Stimulated activated CD8-positive, alpha-beta memory T cell treated with anti-CD3 and anti-CD28 coated beads, Interleukin-4, amount 100 ng/mL, for 1 hour (primary cell): ENCODE measurements at places on chromosomes 11 and 22.

- no peak for DNase-seq
These were observed 3.4 kb upstream of the WBP2NL start for GRCh38 chr22:41995211-41995610.

- no peak for DNase-seq
These were observed 23.6 kb downstream of the SLC35F2 start for GRCh38 chr11:107834995-107835394.

GRCh38 chr22:36371920-36372319 lies 15.8 kb downstream of the MYH9 start:
- no peak for DNase-seq

DNA sequence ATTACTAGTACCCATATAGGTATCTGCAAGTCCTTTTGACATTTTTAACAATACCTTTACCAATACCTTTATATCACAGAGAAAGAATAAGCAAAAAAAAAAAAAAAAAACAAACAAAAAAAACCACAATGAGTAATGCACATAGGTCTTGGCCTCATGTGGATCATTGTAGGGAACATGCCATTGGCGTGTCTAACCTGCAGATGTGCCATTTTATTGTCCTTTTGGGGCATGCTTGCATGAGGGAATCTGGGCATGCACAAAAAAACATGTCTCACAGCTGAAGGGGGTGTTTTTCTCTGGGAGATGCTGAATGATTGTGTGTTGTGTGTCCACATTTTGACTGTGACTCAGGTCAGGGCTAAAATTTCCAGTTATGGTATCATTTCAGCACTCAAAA lies 361.6 kb downstream of the GUCY1A2 start:
- no peak for DNase-seq

GRCh38 chr11:65498977-65499712 lies at the start of gene MALAT1:
TSS of gene MALAT1 (plus strand) at chr11:65499045.
- peak; percentile 91 for DNase-seq

GRCh38 chr11:117859488-117860112 lies 16.9 kb downstream of the FXYD6 start:
- DNase-seq, result no peak

GRCh38 chr11:45832811-45833441 lies 14.3 kb upstream of the CRY2 start:
- DNase-seq, result no peak

DNA sequence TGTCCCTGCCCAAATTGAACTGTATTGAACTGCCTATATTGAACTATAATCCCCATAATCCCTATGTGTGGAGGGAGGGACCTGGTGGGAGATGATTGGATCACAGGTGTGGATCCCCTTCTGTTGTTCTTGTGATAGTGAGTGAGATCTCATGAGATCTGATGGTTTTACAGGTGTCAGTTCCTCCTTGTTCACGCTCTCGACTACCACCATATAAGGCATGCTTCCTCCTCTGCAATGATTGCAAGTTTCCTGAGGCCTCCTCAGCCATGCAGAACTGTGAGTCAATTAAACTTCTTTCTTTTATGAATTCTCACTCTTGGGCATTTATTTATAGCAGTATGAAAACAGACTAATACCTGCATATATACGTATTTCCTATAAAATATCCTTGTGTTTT lies 206.5 kb upstream of the PDGFD start:
- DNase-seq, result no peak

DNA sequence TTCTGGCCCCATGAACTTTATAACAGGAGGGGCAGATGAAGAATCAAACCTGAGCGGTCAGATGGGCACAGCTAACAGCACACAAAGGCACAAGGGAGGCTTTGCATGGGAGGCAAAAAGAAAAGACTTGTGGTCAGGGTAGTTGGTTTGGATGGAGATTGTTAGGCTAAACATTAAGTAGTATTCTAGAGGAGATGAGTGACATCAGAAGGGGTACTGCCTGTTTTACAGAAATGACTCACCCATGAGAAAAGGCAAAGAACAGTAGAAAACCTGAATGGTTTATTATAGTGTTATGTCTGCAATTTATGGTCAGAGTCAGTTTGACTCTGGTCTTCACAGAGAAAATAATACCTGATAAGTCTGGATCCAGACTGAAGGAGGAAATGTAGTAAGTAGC lies 129.8 kb upstream of the KIRREL3 start:
- no peak for DNase-seq

GRCh38 chr22:24473284-24473683 lies 21.8 kb upstream of the UPB1 start:
- no peak for DNase-seq

DNA sequence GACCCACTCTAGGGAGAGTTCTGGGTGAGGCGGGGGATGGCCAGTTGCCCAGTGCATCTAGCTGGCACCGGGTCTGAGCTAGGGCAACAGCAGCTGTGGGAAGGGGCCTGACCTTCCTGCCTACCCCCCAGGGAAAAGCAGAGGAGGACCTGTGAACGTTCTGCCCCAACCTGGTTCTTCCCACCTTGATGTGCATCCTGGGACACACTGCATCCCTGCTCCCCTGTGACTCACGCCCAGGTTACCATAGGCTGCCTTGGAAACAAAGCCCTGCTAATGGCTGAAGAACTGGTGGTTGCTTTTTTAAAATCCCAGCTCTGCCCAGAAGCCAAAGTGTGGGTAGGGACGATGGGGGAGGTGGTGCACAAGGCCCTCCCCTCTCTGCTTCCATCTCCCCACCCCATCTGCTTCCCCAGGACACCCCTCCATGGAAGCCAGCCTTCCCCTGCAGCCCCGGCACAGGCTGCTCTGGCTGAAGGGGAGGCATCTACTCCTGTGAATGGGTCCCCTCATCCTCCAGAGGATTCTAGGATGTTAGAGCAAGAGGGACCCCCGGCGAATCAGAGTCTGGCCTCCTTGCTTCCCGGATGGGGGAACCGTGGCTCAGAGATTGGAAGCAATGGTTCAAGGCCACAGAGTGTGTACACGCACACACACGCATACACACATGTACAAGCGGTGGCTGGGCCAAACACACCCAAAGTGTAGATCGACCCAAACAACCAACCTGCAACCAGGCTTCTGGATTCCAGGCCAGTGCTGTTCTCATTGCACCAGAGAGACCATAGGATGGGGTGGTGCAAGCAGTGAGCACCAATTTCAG lies 7.6 kb upstream of the C11orf96 start:
- no peak for DNase-seq

GRCh38 chr11:2128130-2128510 lies 11.1 kb downstream of the IGF2 start:
- no peak for DNase-seq

GRCh38 chr11:126496576-126497337 lies 141.3 kb downstream of the ST3GAL4 start:
- no peak for DNase-seq

GRCh38 chr11:26335903-26336302 lies 4.0 kb downstream of the ANO3 start:
- DNase-seq, result no peak

- DNase-seq, result no peak
These were observed 52.2 kb downstream of the NUP98 start for GRCh38 chr11:3745161-3745560.

- no peak for DNase-seq
These were observed 199.3 kb downstream of the CADM1 start for GRCh38 chr11:115304774-115305472.

DNA sequence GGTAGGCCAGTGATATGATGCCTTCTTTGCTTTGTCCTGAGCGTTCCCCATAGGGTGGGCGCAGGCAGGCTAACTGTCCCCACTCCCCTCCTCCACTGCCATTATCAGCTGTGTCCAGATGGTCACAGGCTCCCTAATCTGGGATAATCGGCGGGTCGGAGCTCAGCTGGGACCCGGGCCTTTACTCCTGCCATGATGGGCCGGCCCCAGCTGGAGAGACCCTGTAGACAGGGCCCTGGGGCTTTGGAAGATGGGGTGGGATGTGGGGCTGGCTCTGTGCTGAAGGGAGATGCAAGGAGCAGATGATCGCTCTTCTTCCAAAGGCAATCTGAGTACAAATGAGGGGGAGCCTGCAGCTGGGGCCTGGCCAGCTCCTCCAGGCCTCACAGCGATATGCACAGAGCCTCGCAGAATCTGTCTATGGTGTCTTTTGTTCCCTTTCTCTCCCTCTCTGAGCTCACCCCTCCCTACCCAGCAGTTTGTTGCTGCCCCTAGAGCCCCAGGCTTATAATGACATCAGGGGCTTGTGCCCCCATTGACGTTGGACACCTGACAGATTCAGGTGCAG lies 11.9 kb downstream of the KLHL35 start:
- DNase-seq, result no peak

- no peak for DNase-seq
These were observed 12.9 kb downstream of the RIBC2 start for GRCh38 chr22:45426387-45426786.

DNA sequence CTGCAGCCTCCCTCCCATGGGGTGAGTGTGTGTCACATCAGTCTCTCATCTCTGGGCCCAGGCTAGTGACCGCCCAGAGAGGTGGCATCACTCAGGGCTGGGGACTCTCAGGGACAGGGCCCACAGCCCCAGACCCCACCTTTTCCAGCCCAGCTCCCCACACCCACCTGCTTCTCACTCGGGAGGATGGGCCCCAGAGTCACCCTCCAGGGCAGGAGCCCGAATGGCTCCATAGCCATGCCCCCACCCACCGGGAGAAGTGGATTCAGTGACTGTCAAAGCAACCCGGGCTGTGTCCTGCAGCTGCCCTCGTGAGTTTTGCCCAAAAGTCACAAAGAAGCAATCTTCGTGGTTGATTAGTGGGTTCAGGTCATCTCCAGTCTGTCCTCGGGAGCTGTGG lies 26.0 kb downstream of the PARVG start:
- no peak for DNase-seq

GRCh38 chr11:111549869-111550203 lies 9.3 kb downstream of the LAYN start:
- no peak for DNase-seq

- DNase-seq, result no peak
These were observed 59.2 kb downstream of the DDIAS start for GRCh38 chr11:82960779-82961143.

- no peak for DNase-seq
These were observed 6.4 kb upstream of the CEP295 start for GRCh38 chr11:93655047-93655446.

- no peak for DNase-seq
These were observed 157.4 kb downstream of the NAV2 start for GRCh38 chr11:19869946-19870589.

GRCh38 chr11:127057126-127057525 lies 56.6 kb upstream of the KIRREL3 start:
- DNase-seq, result no peak

GRCh38 chr11:132037956-132038355 lies 667.5 kb downstream of the NTM start:
- DNase-seq, result no peak

GRCh38 chr11:103294516-103294915 lies 185.3 kb downstream of the DYNC2H1 start:
- no peak for DNase-seq

- DNase-seq, result no peak
These were observed 19.5 kb upstream of the P2RY6 start for GRCh38 chr11:73252577-73253191.

GRCh38 chr11:22957786-22958185 lies 97.5 kb upstream of the CCDC179 start:
- DNase-seq, result no peak
